Right hindlimb (tissue), 1 donor: ENCODE measurements at places on chromosomes 13 and 19.
A peak's percentile ranks its signal among the peaks of the same experiment; 100 is the strongest.

GRCh38 chr13:36251017-36251416 lies 36.7 kb upstream of the SOHLH2 start:
- DNase-seq, result no peak

DNA sequence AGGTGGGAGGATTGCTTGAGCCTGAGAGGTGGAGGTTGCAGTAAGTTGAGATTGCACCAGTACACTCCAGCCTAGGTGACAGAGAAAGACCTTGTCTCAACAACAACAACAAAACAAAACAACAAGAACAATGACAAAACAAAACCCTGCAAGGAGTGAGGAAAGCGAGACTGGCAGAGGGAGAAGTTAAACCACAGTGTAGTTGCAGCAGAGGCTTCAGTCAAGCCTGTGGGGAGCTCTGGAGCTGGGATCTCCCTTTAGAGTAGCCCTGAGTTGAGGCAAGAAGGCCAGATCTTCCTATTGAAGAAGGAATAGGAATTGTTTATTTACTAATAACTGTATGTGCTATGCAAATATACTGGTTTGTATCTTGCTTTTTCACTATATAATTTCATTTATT lies 25.3 kb upstream of the RNASEH2B start:
- DNase-seq, result no peak

GRCh38 chr13:99388334-99388923 lies 81.2 kb upstream of the GPR183 start:
- no peak for DNase-seq

- no peak for DNase-seq
These were observed 3.0 kb downstream of the KDM4B start for GRCh38 chr19:4971816-4972495.

GRCh38 chr19:11659612-11660011 lies 62.3 kb downstream of the ZNF627 start:
- DNase-seq, result no peak

- DNase-seq, result no peak
These were observed 968.8 kb downstream of the TUBA3C start for GRCh38 chr13:18212873-18213272.

GRCh38 chr19:1473085-1473851 lies 5.7 kb downstream of the C19orf25 start:
- no peak for DNase-seq

GRCh38 chr13:20291037-20291436 lies 58.9 kb upstream of the GJB6 start:
- no peak for DNase-seq

GRCh38 chr13:59625111-59625510 lies 538.6 kb downstream of the DIAPH3 start:
- DNase-seq, result no peak

DNA sequence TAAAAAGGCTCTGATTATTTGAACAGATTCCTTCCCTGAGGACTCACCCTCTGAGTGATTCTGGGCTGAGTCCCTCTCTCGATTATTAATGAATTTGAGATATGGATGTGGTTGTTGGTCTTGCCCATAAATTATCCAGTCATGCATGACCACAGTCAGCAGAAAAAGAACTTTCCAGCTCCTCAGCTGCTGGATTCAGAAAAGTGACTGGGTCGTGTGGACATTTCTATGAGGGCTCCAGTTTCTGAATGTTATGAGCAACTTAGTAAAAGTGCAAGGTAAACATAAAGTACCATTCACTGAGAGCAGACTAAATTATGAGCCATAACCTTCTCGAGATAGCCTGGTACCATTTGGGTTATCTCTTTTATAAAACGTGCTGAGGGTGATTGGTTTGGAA lies 100.1 kb upstream of the CLDN10 start:
- no peak for DNase-seq

GRCh38 chr19:31220540-31220939 lies 128.7 kb downstream of the TSHZ3 start:
- no peak for DNase-seq

GRCh38 chr19:9580728-9581127 lies 3.6 kb downstream of the ZNF121 start:
- DNase-seq, result no peak

DNA sequence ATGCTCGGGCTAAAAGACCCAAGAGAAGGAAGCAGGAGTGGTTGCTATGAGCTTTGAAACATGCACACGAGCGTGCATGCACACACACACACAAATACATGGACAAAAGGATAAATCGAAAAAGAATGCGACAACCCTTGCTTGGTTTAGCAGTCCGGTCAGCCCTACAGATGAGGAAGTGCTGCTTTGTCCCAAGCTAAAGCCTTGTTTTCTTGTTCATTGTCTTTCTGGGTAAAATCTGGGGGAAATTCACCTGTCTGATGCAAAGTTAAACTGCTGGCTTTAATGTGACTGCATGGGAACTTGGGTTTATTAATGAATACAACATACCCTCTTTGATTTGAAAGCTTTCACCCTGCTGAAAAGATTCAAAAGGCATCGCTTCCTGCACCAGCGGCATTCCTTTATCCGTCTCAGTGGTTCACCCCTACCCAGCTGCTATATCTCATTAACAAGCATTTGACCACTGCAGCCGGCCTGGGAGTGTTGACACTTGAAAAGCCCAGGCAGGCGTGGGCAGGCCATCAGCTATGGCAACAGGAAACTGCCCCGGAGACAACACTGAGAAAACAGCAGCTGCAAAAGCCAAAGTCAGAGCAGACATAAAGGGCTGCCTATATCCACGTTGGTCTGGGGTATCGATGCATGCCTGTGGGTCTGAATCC lies 301.7 kb downstream of the NDFIP2 start:
- peak; percentile 87 for DNase-seq

- DNase-seq, result no peak
These were observed 4.2 kb downstream of the SULT2B1 start for GRCh38 chr19:48556163-48556562.

DNA sequence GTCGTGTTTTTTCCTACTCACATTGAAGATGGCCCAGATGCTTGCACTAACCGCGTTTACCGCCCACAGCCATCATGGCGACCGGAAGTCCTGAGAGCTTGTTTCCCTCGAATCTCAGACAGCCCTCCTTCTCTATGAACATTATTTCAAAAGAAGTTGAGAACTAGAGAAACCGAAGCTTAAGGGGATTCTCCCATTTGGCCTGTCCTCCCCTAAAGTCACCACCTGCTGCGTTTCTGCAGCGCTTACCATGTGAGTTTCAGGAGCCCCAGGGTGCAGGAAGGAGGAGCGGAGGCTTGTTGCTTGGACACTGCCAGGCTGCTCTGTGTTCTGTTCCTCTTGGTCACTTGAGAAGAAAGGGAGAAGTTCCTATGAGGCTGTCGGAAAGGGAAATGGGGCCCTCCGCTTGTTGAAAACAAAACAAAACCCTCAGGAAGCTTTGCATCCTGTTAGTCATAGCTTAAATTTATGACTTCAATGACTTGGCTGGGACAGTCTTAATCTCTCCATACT lies 6.2 kb downstream of the CARD8 start:
- DNase-seq, result peak; percentile 33

GRCh38 chr13:93819331-93819890 lies 592.8 kb downstream of the GPC6 start:
- DNase-seq, result no peak

DNA sequence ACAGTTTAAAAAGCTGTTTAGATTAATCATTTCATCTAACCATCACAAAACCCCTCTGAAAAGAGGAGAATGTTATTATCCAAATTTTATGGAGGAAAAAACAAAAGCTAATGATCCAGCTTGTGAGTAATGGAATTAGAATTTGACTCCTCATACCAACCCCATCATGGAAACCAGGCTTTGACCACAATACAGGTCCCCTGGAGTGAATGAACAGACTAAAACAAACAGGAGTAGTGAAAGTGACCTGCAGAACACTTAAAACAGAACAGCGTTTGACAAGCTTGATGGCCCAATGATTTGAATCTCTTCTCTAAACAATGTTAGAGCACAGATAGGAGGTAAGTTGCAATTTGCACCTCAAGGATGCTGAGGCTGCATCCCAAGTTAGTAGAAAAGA lies 230.0 kb downstream of the DCT start:
- DNase-seq, result no peak

- no peak for DNase-seq
These were observed 3.7 kb upstream of the NR2C2AP start for GRCh38 chr19:19206938-19207337.

DNA sequence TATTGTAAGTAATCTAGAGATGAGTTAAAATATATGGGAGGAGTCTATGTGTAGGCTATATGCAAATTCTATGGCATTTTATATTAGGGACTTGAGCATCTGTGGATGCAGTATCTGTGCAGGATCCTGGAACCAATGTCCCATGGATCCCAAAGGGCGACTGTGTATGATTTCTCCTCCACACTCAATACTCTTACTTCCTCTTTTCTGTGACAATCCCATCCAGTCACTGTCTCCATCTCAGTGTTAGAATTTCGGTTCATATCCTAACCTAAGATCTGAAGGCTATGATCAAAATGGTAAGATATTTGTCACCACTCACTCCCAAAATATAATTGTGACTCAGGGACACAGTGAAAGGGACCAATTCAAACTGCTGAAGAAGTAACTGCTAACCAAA lies 15.1 kb upstream of the ZNF599 start:
- no peak for DNase-seq

- DNase-seq, result no peak
These were observed 126.2 kb downstream of the ZIC5 start for GRCh38 chr13:99845161-99845874.

DNA sequence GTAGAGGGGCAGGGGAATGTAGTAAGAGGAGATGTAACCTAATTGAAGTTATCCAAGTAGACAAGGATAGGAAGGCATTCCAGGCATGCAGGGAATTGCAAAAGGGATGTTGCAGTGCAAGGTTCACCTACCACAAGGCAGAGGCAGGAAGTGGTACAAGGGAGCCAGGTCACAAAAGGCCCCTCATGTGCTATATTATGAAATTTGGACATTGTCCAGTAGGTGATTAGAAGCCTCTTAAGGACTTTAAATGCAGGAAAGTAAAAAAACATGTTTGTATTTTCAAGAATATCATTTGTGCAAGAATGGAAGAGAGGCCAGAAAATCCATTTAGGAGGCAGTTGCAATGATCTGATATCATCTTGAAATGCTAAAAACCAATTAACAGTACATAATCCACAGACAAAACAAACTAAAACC lies 111.4 kb downstream of the FRY start:
- no peak for DNase-seq

DNA sequence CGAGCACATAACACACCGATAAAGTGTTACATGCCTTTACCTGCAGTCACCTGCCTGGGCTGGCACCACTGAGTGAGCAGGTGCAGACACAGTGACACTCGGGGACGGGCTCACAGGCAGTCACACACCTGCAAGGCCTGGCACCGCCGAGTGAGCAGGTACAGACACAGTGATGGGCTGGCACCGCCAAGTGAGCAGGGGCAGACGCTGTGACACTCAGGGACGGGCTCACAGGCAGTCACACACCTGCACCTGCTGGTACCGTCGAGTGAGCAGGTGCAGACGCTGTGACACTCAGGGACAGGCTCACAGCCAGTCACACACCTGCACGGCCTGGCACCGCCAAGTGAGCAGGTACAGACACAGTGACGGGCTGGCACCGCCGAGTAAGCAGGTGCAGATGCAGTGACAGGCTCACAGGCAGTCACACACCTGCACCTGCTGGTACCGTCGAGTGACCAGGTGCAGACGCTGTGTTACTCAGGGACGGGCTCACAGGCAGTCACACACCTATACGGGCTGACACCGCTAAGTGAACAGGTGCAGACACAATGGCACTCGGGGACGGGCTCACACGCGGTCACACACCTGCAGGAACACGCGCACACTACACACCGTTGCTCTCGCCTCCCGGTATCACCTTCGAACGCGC lies 470 bp downstream of the ZNF835 start:
- peak; percentile 22 for DNase-seq

DNA sequence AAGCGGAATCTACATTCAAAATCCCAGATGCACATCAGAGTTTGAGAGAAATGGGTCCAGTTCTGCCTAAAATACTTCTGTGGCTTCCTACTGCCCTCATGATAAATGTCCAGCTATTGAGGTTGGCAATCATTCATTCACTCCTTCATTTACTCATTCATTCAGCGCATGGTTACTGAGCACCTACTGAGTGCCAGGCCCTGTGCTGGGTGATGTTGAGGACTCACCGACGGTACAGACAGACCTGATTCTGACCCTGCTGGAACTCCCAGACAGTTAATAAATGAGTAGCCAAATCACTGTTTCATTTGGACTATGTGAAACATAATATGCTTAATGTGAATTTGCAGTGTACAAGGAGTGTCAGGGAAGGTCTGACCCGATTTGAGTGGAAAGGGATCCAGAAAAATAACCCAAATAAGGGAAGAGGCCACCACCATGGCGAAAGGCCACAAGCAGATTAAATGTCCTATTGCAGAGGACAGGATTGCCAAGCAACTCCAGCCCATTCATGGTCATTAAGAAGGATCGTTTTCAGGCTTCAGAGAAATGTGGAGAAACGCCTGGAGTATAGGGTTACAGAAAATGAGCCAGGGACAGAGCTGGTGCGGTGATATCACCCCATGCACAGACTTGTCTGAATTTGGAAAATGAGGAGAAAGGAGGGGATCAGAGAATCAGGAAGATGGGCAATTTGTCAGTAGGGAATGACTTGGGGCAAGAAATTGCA lies 20.5 kb downstream of the DYRK1B start:
- no peak for DNase-seq

GRCh38 chr13:102587916-102588315 lies 8.9 kb upstream of the TPP2 start:
- no peak for DNase-seq

DNA sequence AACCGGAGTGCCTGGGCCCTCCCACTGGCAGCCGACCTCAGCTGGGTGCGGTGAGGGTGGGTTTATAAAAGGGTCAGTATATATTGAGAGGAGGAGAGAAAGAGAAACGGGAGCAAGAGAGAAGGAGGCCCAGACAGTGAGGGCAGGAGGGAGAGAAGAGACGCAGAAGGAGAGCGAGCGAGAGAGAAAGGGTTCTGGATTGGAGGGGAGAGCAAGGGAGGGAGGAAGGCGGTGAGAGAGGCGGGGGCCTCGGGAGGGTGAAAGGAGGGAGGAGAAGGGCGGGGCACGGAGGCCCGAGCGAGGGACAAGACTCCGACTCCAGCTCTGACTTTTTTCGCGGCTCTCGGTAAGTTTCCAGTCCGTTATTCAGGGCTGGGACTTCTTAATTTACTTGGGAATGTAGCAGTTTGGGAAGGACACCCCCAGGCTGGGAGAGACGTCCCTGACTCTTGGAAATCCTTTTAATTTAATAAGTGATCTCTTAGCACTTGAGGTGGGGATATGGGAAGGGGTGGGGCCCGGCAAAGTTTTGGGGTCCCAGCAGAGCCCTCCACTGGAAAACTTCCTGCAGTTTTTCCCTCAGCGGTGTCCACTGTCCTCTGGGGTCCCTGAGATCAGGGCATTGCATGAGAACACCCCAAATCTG lies at the start of gene EMP3:
TSS of gene EMP3 (plus strand) at position 288 of the 646 bp plus-strand sequence. CDS start 1,293 bp downstream, outside the sequence.
- DNase-seq, result peak; percentile 95

GRCh38 chr13:57673197-57673596 lies 41.7 kb downstream of the PCDH17 start:
- DNase-seq, result no peak
